ENCODE measurements at places on chromosomes 2 and 18.
A peak's percentile ranks its signal among the peaks of the same experiment; 100 is the strongest.

GRCh38 chr2:49830846-49831245, 676.5 kb upstream of the FSHR start:
- no peak for DNase-seq

- no peak for DNase-seq
Measured at GRCh38 chr18:51236225-51236624, 38.7 kb upstream of the MEX3C start.

DNA sequence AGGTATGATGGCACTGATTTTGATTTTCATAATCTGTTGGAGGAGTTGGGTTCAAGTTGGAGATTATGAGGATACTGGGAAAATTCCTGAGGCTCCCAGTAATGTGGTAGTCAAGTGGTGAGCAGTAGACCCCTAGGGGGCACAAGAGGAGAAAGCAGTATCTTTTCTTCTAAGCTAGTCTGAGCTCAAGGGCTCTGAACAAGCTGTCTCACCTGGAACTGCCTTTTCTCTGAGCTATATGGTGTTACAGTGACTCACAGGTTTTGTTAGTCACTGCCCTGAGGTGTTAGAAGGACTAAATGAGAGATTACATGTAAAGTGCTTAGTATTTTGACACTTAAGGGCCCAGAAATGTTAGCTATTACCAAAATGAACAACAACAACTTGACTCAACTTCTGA, 42.2 kb downstream of the CD302 start:
- no peak for DNase-seq

- DNase-seq: no peak
Measured at GRCh38 chr2:8929128-8929527, 74.4 kb downstream of the MBOAT2 start.

DNA sequence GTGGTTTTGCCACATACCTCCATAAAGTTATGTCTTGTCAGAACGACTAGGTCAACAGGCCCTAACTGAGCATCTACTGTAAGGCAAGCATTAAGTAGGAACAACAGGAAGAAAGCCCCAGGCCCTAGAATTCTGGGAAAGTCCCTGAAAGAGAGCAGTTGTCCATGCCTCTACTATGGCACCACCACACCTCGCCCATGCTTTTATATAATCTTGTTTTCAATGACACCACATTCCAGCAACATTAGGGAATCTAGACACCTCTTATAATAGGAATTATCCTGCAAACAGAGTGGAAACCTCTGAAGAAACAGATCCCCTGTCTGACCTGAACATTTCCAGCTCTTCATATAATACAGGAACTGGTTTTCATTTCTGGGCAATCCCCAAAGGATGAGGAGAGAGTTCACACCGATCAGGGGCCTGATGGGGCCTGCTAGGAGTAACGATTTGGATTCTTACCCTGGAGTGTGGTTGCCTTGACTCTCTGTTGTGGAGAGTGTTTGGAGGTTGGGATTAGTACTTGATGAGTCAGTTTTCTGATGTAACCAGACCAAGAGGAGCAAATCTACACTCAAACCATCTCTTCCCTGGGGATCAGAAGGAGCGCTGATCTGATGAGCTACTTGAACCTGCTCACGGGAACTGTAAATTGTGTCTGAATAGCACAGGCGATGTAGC, 31.9 kb upstream of the CEP68 start:
- DNase-seq: no peak

GRCh38 chr2:105510761-105511528, 112.1 kb upstream of the FHL2 start:
- DNase-seq: no peak

GRCh38 chr2:60140185-60140584, 413.3 kb downstream of the BCL11A start:
- no peak for DNase-seq

DNA sequence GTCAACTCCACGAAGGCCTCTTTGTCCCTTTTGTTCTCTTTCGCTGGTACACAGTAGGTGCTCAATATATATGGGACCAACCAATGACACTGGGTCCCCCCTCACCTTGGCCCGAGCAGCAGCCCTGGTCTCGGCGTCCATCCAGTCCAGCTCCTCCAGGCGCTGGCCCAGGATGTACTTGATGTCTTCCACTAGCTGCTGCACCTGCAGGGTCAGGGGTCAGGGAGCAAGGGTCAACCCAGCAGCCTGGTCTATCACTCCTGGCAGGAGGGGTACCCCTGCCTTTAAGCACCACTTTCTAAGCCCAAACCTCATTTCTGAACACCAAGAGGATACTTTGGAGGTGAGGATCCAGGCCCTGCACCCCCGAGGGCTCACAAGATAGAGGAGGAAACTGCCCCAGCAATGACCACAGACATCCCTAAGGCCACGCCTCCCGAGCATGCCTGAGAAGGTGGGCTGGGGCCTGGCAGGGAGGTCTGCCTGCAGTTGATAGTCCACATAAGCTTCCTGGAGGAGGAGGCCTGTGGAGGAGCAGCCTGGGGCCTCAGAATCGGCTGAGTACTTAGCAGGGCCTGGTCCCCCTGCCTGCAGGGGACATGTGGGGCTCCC, 4.2 kb downstream of the ECEL1 start:
- no peak for DNase-seq

GRCh38 chr2:236014408-236015131, 153.6 kb downstream of the GBX2 start:
- DNase-seq: no peak

GRCh38 chr2:169354244-169354643, 8.1 kb downstream of the LRP2 start:
- no peak for DNase-seq

- no peak for DNase-seq
Measured at GRCh38 chr2:122905431-122905830, 1119.7 kb upstream of the CNTNAP5 start.

DNA sequence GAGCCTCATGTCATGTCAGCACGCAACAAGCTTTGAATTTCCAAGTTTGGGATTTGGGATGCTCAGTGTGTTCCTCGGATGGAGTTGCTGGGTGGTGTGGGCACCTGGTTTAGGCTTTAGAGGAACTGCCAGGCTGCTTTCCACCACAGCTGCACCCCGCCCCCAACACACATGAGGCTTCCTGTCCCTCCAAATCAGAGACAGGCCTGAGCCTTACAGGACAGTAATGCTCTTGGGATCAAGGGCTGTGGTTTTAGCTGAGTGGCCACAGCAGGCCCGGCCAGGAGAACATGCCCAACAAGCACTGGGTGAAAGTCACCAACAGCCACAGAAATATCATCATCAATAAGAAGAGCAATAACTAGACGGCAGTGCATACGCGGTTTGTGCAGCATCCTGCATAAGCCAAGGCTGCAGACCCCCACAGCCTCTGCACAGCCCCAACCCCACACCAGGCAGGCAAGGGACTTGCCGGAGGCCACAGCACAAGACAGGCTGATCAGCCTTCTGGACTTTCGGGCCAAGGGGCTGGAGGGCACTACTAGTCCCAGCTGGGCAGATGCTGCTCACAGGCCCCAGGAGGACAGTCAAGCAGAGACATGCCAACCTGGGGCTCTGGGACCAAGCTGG, 29.7 kb upstream of the GPC1 start:
- no peak for DNase-seq

DNA sequence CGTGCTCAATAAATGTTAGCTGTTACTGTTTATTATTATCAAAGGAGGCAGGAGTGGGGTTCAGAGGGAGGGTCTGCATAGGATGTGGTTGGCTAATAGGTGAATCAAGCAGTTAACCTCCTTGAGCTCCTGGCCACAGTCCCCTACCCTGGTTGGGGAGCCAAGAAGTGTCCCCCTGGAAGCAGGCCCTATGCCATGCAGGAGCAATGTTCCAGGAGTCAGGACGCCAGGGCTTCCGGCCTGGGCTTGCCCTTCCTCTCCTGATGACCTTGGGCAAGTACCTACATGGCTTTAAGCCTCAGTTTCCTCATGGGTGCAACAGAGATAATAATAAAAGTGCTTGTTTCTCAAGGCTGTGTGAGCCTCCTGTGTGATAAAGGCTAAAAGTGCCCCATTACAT, 84.9 kb downstream of the DYSF start:
- no peak for DNase-seq

DNA sequence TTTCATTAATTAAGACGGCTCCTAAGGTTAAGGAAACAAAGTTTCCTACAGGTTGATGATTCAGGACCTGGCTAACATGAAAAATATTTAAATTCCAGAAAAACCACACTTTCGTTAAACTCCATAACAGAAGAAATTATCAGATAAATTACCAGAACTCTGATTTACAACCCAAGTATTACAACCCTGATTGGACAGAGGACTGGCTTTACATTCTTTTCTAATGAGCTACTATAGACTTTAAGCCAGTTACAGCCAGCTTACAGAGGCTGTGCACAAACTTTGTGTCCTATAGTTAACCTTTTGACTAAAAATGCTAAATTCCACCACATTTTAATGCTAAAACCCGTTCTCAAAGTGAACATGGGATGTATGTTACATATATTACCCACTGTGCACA, 458.6 kb downstream of the KCNJ3 start:
- no peak for DNase-seq

DNA sequence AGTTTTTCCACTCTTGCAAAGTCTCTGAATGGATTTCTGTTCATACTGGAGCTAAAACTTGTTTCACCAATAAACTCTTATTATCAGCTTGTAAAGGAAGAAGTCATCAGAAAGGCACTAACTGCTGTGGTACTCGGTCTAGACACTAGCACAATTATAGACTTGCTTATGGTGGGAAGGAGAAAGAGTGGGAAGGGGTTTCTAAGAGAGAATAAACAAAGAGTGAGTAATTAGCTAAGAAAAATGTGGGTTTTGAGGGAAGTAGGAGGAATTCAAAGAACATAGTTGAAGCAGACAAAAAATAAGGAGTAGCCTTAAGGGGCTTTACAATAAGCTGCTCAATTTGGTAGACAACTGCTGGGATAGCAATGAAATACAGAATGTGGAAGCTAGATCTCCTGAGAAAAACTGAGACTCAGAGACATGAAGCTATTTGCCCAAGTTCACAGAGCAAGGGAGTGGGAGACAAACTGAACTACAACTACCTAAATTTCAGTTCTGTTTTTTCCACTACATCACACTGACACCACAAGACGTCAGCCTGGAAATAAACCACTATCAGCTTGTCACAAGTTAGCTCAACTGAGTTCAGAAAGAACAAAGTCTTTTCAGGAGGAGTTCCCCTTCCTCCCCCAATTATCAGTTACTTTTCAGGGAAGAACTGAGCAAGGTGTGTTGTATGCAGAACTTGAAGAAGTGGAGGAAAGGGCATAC, 59.7 kb downstream of the MAP4K3 start:
- DNase-seq: peak; percentile 23

- DNase-seq: no peak
Measured at GRCh38 chr2:168521053-168521741, 65.1 kb downstream of the CERS6 start.

- peak; percentile 66 for DNase-seq
Measured at GRCh38 chr18:76709659-76710645, 112.4 kb upstream of the ZNF236 start.

DNA sequence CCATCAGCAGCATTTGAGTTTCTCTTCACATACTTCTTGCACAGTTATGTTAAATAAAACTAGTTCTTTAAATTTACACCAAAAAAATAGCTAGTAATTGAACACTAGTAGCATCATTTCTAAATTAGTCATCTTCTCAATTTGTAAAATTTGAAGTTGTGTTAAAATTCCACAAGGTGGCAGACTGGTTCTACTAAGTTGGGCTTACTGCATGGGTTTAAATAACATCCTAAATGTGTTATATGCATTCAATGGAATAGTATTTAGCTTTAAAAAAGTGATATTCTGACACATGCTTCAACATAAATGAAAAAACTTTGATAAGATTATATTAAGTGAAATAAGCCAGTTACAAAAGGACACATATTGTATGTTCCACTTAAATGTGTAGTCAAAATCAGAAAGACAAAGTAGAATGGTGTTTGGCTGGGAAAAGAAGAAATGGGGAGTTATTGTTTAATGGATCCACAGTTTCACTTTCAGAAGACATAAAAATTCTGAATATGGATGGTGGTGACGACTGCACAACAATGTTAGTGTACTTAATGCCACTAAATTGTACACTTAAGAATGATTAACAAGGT, 28.7 kb upstream of the RPRD1A start:
- DNase-seq: no peak

DNA sequence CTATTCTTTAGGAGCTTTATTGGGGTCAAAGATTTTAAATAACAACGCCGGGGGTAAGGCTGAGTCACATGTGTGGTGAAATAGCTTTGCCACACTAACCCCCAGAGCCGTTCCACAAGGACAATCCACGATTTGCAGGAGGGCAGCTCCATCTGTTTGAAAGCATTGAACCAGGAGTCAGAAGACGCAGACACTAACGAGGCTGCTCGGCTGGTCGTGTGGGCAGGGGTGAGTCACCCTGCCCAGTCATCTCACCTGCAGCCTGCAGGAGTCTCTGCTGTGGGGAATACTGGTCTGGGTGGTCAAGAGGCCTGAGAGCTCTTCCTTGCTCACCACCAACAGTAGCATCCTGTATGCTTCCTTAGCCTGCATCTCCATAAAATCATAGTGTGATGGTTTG, 149.2 kb upstream of the NCK2 start:
- no peak for DNase-seq

DNA sequence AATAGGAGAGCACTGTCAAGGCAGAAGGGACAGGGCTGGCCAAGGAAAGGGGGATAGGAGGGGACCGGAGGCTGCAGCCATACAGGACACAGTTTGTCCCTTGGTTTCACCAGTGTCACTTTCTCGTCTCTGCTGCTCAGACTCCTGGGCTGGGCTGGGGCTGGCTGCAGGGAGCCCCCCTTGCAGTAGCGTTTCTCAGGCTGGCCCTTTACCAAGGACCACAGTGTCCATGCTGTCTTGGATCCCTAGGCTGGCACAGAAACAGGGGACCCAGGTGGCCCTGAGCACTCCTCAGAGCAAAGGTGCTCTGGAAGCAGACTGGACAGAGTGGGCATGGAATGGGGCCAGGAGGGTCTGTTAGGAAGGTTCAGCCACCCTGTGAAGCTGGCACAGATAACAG, 34.8 kb downstream of the ATOH8 start:
- no peak for DNase-seq

GRCh38 chr2:29742656-29743055, 178.7 kb downstream of the ALK start:
- DNase-seq: no peak

- DNase-seq: no peak
Measured at GRCh38 chr2:197280015-197280702, 30.4 kb downstream of the ANKRD44 start.

DNA sequence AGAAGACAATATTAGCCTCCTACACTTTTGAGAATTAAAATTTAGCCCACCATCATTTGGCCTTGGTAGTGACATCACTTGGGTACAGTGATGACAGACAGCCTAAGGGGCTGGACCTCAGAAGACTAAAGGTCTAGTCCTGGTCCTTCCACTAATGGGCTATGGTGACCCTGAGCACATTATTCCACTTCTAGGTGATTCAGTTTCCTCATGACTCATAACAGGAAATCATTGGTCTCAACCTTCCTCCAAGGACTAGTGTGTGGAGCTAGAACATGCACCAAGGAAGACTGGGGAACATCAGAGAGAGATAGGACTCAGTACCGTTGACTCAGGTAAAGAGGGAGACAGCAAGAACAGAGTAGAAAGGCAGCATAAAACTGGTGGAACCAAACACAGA, 64.0 kb downstream of the TFCP2L1 start:
- no peak for DNase-seq
